ENCODE measurements at places on chromosomes 1 and 21.

- no peak for DNase-seq
Measured at GRCh38 chr1:214184992-214185391, 96.0 kb upstream of the SMYD2 start.

DNA sequence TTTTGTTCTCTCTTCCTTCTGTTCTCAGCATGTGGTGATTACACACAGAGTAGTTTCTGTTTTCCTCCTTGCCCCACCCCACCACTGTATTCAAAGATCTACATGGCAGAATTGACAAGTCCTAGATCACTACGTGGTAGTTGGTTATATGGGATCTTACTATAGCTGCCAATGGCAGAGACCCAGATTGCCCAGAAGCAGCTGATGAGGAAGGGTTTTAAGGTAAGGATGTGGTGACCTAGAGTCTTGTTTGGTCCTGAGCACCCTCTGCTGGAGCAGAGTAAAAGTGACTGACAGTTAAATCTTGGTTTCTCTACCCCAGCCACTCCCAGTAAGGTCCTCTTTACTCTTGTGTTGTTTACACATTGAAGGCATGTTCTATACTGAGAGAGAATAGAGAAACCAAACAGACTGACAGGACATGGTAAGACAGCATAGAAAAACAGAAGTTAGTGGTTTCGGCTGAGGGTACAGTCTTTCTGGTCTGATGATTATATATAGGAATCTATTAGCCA lies 22.8 kb upstream of the STRIP1 start:
- no peak for DNase-seq

- no peak for DNase-seq
Measured at GRCh38 chr1:90778486-90778885, 61.4 kb upstream of the BARHL2 start.

GRCh38 chr1:105492921-105493320 lies 1563.6 kb upstream of the PRMT6 start:
- DNase-seq: no peak

DNA sequence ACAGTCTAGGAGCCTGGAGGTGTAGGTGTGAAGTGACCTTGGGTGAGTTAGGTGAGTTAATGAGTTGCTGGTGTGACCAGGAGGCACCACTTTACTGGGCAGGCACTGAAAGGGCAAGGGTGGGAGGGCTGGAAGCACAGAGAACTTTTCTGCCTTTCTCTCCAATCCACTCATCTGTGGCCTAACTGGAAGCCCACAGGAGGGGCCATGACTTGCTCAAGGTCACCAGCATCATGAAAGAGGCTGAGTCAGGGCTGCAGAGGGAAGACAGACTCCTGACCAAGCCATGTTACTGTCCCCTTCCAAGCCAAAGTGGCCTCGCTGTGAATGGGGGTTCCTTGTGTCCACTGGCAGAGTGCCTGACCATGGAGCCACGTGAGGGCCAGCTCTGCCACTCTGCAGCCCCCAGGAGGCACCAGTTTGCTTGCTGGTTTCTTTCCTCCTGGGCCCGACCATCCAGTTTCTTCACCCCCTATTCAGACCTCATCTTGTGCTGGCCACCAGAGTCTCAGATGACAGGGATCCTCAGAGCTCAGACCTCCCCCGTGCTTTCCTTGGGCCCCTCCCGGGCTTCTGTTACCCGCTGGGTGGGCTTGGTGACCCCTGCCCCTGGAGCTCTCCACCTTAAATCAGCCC lies 4.3 kb upstream of the BSND start:
- DNase-seq: no peak

GRCh38 chr1:1969953-1970716 lies 33.5 kb downstream of the CFAP74 start:
- no peak for DNase-seq

DNA sequence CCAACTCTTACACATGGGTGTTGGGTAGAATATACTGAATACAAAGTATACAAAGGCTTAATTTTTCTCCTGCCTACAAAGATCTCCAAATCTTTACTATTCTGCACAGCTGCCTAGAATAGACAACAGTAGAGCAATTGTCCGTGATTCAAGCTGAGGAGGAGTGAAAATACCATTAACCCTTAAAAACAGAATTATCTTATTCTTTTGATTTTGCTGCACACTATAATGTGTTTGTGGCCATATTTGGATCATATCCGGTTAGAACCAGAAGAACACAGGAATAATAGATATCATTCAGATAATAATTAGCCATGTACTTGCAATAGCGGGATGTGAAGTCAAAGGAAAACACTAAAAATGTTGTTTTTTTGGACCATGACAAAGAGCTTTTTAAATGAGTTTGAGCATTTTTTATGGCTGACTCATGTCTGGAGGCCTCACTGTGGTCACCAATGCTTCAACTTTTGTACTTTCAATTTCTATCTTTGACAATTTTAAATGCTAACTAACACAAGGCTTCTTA lies 197.6 kb upstream of the FOXD3 start:
- no peak for DNase-seq

DNA sequence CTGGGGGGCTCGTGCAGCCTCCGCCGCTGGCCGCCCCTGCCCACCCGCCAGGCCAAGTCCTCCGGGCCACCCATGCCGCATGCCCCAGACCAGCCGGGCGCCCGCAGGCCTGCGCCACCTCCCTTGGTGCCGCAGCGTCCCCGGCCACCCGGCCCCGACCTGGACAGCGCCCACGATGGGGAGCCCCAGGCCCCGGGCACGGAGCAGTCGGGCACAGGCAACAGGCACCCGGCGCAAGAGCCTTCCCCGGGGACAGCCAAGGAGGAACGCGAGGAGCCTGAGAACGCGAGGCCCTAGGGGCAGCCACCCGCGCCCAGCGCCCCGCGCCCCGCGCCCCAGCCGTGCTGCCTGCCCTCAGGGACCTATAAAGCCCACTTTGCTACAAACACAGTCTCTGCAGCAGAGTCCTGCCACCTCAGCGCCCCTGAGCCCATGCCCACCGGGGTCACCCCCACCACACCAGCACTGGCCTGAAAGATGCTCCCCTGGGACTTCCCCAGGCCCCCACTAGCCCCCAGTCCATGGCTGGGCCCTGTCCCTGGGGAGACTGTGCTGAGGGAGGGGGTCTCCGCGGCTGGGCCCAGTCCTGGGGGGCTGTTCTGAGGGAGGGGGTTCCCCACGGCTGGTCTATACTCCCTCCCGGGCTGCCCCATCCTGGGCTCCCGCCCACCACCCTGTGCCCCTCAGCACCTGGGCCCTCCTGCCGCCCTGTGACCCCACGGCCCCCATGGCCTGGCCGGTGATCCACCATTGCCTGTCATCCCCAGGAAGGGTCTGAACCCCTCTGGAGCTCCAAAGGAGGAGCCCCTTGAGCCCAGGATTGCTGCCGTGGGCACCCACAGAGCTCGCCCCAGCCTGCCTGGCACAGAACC lies 8.6 kb downstream of the TNFRSF18 start:
- DNase-seq: no peak

- no peak for DNase-seq
Measured at GRCh38 chr1:25201006-25201405, 31.3 kb downstream of the SYF2 start.

- no peak for DNase-seq
Measured at GRCh38 chr1:21853131-21853427, 41.0 kb downstream of the LDLRAD2 start.

GRCh38 chr1:176118985-176119384 lies 88.1 kb downstream of the COP1 start:
- no peak for DNase-seq

- DNase-seq: no peak
Measured at GRCh38 chr1:240115831-240116230, 24.1 kb downstream of the FMN2 start.

GRCh38 chr1:185453496-185454192 lies 136.6 kb upstream of the IVNS1ABP start:
- DNase-seq: no peak

GRCh38 chr1:11930571-11931445 lies 3.7 kb upstream of the PLOD1 start:
- no peak for DNase-seq

DNA sequence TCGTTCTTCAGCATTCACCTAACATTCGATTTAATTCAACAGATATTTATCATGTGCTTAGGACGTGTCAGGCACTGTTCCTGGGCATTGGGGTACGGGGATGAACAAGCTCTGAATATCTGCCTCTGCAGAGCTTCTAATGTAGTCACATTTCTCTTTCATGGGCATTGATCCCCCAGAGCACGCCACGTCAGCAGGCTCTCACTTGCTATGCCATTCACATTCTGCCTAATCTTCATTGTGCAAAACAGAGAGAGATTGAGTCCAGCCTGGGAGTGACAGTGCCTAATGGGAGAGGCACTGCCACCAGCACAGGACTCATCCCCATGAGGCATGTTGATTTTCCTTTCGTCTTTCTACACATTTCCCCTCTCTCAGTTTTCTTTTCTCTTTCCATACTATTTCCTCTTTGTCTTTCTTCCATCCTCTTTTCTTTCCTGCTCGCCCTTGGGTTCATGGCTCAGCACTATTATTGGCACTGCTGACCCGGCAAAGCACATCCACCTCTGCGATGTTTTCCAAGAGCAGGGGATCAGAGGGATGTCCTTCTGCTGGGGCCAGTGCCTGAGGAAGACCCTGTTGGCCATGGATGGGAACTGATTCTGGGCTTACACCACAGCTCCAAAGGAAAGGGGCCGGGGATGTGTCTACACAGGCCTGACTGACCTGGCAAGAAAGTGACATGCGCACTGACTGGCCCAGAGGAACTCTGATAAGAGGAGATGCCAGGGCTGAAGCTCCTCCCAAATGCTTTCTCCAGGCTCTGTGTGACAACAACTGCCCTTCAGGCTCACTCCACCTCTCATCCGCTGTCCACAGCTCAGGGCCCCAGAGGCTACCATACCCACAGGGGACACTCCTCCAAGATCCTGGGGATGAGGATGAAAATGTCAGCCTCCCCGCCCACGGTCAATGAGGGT lies 195.9 kb downstream of the TOMM20 start:
- no peak for DNase-seq

DNA sequence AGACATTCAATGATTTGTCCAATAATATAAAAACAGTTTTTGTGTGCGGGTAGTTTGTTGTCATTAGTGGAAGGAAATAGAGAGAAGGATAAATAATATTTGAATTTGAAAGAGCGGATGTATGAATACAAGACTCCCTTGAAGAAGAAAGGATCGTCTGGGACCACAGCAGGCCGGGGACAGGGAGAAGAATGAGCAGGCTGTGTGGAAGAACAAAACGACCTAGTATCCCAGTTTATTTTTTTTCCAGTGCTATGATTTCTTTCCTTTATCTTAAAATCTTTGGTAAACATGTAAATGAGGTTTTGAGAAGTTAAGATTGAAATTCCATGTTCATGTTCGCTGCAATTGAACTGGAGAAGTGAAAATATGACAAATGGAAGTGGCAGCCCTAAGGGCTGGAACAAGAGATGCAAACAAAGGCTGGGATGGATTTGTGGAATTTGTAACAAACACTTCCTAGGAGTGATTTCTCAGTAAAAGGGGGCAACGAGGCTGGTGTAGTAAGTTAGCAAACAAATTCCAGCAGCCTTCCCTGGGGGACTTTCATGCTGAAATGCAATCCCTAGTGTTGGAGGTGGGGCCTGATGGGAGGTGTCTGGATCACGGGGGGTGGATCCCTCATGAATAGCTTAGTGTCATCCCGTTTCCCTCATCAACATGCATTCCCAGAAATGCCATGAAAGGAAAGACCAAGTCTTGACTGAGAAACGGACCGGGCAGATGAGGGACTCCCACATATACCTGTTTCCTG lies 10.2 kb upstream of the IFI16 start:
- peak; percentile 80 for DNase-seq

DNA sequence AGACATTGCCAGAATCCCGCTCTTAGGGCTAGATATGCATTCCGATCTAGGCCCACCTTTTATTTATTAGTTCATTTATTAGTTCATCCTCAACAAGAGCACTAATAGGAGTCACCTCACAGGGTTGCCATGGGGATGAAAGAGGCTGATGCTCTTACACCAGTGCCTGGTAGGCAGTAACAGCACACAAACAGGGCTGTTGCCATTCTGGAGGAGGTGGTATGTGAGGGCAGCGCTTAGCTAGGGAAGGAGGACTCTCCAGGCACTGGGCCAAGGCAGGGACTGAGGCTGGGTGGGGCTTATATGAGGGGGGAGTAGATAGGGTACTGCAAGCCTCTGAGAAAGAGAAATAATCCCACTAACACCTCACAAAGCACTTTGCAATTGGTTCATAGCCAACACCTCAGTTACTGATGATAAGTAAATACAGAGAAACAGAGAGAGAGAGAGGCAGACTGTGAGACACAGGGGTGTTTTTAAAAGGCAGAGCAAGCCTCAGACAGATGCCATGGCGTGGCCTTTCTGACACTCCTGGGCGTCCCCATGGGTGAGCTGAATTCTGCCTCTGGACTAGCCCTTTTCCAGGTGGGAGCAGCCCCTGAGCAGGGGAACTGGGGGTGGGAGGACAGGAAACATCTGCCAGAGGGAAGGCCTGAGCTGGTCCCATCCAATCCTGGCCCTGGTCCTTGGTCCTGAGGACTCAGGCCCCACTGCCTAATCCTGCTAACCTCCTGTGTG lies 5.9 kb downstream of the FCGR2A start:
- no peak for DNase-seq

- DNase-seq: no peak
Measured at GRCh38 chr1:185926588-185926987, 192.4 kb downstream of the HMCN1 start.
